ENCODE measurements at places on chromosomes 3 and 15.

GRCh38 chr3:187430576-187430975 is 62.4 kb downstream of the RTP4 start:
- no peak for DNase-seq

- DNase-seq: peak; percentile 57
Observed at GRCh38 chr3:63349583-63350573, 71.8 kb downstream of the SYNPR start.

GRCh38 chr3:40333416-40333815 is 23.9 kb downstream of the EIF1B start:
- DNase-seq: no peak

DNA sequence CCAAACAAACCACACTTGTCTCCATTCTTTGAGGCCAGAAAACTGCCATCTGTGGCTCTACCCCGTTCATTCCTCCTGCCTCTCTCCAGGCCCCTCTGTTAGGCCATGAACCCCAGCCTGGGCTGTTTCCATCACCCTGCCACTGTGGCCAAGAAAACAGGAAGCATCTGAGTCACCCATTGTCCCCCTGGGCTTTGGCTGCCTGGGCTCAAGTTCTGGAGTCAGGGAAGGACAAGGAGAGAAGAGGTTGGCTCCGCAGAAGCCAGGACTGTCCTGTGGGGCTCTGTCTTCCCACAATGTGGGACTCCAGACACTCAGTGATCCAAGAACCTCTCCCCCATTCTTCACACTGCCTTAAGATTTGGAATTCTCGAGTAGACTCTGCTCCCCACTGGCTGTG is 14.8 kb upstream of the LCTL start:
- DNase-seq: peak; percentile 82

DNA sequence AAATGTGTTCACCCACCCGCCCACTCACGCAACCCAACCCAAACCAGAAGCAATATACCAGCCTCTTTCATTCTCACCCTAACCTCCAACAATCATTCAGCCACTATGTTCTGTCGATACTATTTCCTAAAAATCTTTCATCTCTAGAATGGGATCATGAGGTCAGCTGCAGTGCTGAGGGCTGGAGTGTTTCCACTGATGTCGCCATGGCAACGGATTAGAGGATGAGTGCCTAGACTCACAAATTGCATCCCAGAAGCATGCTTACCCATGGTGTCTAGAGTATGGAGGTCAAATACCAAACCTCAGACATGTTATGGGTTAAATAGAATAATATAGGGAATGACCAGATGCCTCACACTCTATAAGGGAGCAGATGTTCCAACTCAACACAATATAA is 138.5 kb downstream of the GABRB3 start:
- no peak for DNase-seq

- no peak for DNase-seq
Observed at GRCh38 chr3:186985661-186986364, 55.5 kb downstream of the ST6GAL1 start.

DNA sequence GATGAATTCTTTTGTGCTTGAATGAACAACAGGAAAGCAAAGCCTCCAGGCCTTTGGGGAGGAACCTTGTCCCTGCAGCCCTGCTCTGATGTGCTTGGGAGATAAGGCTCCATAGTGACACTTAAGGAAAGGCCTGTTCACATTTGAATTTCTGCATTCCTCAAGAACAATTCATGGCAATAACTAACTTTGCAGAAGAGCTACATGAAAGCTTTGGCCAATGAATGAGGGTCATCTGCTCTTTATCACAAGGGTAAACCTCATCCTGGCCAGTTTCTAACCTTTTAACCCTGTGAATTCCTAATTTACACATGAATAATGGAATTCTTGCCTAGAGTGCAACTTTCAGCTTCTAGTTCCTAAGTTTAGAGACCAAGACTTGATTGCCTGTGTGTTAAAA is 5.6 kb downstream of the PRTG start:
- no peak for DNase-seq

DNA sequence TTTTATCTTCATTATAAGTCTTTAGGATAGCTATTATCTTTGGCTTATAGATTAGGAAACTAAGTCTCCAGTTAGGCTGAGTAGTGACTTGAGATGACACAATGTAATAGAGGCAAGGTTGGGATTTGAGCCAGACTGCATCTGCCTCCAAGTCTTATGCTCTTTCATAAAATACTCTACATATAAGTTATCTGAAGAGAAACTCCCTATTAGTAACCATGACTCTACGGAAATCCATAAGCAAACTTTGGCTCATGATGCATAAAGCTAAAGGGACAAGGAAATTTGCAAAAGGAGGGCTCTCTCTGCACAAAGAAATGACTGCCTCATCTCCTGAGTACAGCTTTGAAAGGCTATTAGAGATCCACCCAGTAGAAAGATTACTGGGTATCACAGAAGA is 77.6 kb upstream of the FRMD4B start:
- DNase-seq: no peak

DNA sequence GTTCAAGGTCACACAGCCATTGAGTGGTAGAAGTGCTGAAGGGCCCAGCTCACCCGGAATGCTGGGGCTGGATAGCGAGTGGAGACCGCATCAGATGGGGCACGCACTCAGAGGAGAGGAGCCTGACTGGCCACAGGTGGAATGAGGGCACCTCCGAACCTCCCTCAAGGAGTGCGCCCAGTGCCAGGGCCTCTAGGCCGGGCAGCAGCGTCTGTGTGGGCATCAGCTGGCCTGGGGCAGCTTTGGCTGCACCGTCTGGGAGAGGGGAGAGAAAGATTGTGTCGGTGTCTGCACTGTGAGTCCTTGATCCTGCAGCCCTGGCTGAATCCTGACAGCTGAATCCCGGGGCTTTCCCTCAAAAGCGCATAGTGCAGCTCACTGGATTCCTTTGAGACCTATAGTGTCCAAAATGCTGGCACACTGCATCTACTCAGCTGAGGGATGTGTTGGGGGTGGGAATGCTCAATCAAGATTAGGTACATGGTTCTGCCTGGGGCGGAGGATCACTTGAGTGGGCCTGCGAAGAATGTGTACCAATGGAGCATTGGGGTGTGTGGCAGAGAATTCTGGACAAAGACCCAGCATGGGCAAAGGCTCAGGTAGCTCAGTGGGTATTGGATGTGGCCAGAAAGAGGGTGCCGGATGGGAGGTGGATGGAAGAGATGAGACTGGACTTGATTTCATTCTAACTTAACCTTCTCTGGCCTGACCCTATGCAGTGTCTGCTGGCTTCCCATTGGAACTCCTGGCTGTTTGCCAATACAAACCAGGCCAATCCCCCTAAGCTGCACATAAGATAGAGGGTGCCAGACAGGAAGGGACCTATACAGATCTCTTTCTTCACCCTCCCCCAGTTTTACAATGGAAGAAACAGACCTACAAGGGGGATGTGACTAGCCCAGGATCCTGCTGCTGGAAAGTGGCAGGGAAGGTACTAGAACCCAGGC is 950 bp downstream of the ANKDD1A start:
- no peak for DNase-seq

GRCh38 chr3:189710620-189711402 is 79.6 kb downstream of the TP63 start:
- peak; percentile 97 for DNase-seq

- no peak for DNase-seq
Observed at GRCh38 chr3:38989917-38990510, 61.7 kb downstream of the SCN11A start.

- DNase-seq: peak; percentile 93
Observed at GRCh38 chr15:49423021-49423420, at the start of gene FGF7. Gene FGF7, plus strand, starts transcription at chr15:49423242. Its CDS starts 1,056 bp downstream, at chr15:49424298.

- DNase-seq: peak; percentile 66
Observed at GRCh38 chr3:46612324-46612723, at the start of gene FAM240A. Gene FAM240A, plus strand, starts transcription at chr3:46612525. Its CDS starts 159 bp downstream, at chr3:46612684.

DNA sequence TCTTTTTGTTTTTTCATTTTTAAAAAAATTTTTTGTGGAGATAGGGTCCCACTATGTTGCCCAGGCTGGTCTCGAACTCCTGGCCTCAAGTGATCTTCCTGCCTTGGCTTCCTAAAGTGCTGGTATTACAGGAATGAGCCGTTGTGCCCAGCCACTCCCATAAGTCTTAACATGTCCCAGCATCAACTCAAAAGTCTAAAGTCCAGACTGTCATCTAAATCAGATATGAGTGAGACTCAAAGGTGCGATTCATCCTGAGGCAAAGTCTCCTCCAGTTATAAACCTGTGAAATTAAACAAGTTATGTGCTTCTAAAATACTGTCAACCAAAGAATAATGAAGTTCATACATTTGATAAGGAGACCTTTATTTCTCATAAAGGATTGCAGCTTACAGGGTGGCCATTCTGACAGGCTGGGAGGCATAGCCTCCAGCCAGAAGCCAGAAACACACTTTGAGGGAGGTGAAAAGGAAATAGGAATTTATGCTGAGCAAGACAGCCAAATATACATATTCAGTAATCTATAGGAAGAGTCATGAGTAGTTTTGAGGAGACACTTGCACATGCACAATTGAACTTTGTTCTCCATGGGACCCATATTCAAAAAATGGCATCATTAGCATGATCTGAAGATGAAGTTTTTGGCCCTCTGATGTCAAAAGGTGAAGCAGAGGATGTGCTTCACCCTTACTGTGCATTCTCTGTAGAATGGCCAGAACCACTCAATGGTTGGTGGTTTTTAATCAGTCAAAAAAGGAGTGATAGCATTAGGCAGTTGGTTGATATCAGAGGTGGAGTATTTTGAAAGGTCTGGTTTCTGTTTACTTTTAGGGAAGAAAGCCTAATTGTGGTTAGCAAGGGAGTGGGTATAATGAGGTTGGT is 11.0 kb upstream of the ZNF662 start:
- no peak for DNase-seq

DNA sequence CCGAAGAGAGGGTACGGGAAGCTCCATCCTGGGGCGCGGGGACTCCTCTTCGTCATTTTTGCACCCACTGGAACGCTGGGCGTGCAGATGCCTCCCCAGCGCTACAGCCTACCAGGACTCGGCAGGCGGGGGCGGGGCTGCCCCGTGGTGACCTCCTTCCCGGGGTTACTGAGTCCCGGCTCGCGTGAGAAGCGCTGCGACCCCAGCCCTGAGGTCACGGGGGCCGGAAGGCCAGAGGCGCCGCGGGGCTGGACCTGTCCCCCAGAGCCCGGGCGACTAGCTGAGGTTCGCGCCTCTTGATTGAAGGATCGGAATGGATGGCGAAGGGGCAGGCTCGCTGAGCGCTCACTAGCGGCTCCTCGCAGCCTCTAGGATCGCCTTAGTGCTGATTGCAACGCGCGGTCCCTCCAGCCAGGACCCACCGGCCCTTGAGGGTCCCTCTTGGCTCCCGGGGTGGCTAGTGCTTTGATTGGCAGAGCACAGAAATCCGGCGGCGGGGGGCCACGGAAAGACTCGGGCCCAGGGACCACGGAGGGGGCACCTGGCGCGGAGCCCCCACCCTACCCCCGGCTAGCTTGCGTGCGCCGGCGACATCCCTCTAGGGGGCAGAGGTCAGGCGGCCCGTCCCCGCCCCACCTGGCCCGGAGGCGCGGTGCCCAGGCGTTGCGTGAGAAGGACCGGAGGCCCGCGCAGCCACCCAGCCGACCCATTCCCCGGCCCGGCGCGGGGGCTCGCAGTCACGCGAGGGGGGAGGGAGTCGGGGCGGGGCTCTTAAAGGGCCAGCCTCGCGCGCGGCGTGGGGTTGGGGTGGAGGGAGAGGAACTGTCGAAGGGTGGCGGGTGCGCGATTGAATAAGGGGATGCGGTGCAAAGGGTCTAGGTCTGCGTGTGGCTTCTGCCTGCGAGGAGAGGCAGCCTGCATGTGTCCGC is 781 bp upstream of the CYP1A1 start:
- DNase-seq: no peak

DNA sequence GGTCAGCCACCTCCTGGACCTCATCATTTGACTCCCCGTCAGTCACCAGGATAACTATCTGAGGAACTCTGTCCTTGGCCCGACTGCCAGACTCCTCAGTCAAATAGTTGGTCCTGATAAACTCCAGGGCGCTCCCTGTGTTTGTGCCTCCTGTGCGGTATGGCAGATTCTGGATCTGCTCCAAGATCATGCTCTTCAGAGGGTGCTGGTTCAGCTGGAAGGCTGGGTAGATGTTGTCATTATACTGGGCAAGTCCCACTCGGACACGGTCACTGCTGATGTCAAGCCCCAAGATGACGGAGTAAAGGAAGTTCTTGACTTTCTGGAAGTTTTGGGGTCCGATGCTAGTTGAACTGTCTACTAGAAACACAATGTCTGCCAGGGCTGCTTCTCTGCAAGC is 31.1 kb upstream of the CAPN7 start:
- no peak for DNase-seq

DNA sequence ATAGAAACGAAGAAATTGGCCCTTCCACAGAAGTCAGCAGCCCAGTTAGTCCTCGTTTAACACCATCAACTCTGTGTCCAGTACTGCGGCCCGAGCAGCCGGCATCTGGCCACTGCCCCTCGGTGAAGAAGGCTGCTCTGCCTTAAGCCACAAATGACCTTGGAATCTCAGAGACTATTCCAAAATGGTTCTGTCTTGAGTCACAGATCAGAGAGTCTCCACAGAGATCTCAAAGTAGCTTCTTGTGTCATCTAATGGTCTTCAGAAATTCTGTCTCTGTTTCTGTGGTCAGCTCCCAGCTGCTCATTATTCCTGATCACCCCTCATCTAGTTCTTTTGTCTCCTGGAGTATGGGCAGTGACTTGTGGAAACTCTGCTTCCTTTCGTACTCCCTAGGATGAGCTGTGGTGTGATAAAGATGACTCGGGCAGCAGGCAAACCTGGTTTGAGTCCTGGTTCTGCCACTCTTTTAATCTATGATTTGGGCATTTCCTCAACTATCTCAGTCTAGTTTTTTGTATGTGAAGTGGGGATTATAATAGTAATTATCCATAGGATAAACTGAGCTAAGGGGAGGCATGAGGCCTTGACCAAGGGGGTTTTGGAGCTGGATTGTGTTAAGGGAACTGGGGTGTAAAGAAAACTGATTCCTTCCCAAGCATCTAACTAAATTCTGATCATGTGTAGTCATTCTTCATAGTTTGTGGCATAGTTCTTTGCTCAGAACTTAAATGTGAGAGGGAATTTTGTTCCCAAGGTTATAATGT is 22.6 kb downstream of the CRTC3 start:
- DNase-seq: peak; percentile 70

DNA sequence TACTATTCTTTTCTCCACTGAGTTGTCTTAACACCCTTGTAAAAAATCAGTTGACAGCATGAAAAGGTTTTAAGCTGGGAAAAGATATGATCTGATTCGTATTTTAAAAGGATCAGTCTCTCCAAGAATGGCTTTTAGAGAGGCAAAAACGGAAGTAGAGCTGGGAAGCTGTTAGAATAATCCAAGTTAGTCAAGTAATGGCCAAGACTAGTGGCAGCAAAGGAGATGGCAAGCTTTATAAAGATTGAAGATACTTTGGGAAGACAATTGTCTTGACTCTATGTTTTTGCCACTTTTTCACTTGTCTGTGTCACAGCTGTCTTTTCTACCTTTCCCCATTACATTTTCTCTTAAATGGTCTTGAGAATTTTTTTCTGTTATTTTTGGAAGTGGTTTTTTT is 243.5 kb upstream of the MANF start:
- no peak for DNase-seq

DNA sequence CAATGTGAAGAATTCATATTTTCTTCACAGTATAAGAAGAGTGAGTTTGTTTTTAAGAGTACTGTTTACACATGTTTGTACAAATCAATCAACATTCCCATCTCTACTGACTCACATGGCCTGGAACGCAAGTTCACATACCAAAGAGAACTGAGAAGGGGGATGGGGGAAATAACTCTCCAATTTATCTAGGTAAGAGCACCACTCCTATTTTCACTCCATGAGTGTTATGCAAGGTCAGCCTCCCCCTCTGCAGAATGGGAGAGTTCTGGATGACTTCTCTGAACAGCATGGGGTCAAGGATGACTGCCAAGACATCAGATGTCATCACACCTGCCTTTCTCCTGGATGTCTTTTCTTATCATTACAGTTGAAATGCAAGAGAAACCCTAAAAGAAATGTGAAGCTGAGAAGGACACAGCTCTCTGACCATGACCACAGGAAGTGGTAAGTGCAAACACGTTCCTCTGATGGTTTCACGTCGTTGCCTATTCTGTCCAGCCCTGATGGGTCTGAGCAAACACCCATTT is 95.2 kb downstream of the SEMA6D start:
- no peak for DNase-seq
